CD4-positive, alpha-beta T cell treated with Interleukin-10 for 1 hour (primary cell): ENCODE measurements at places on chromosomes 5 and 9.

GRCh38 chr9:23379842-23380241, 446.2 kb downstream of the ELAVL2 start:
- DNase-seq, result no peak

DNA sequence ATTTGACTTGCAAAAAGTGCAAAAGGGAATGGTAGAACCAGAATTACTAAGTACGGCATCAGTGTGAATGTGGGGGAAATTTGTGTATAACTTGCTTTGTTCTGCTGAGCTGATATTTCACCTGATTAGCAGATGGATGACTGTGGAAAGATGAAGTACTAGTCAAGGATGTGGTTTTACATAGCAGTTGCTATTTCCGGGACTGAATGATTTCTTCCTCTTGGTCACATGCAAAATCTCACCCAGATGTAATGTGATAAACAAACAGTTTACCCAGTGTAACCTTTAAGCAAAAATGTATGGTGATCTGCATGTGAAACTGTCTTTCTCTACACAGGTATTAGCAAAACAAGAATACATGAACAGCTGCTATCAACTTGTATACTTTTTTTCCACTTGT, 46.1 kb downstream of the DCP2 start:
- DNase-seq, result peak; percentile 70

DNA sequence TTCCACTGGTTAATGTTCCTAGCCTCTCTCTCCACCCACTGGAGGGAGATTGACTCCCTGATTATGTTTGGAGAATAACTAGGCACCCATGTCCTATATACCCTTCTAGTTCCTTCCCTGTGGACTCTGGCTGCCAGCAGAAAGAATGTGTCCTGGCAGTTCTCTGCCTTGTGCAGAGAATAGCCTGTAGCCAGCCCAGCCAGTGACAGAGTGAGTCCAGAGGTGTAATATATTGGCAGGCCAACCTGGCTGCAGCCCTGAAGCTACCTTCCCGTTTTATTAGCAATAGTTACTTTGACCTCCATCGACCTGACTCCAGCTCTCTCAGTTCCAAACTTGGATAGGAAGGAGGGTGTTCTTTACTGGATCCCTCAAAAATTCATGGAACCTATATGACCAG, 8.1 kb downstream of the SETD9 start:
- no peak for DNase-seq

- DNase-seq, result no peak
Observed at GRCh38 chr9:37339923-37340322, 82.6 kb upstream of the GRHPR start.

GRCh38 chr9:86705490-86705889, 241.8 kb downstream of the GAS1 start:
- no peak for DNase-seq

DNA sequence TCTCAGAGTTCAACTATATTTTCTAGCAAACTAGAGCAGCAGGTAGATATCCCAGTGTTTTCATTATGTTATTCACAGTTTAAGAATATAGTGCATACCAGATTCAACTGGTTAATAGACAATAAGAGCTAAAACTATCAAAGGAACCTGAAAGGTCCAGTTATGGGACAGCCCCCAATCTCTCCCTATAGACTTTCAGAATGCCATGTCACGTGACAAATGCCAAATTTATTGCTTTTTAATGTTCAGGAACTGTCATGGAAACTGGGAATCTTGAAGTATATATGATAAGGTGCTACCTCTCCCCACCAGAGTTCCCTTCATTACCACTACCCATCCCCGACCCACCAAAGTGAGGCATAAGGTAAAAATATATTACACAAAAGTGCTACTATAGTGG, 629.0 kb upstream of the SEMA6A start:
- no peak for DNase-seq

GRCh38 chr9:98191181-98191608, 1.2 kb downstream of the CORO2A start:
- DNase-seq, result no peak

DNA sequence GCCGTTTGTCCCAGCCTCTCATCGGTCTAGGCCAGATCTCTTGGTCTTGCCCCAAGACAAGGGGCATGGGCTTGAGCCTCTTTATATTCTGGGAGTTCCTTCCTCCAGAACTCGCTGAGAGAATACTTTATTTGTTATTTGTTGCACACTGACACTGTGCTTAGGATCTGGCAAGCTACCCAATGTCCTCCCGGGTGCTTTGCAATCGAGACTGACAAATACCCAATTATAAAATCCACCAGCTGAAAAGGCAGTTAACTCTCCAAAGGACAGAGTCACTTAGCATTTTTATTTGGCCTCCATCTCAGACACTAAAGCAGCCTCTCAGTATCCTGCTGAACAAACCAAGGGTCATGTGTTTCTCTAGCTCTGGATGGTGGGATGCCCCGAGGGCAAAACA, 500.2 kb upstream of the DAP start:
- DNase-seq, result no peak

- DNase-seq, result no peak
Observed at GRCh38 chr5:92372766-92373165, 989.6 kb upstream of the ARRDC3 start.

DNA sequence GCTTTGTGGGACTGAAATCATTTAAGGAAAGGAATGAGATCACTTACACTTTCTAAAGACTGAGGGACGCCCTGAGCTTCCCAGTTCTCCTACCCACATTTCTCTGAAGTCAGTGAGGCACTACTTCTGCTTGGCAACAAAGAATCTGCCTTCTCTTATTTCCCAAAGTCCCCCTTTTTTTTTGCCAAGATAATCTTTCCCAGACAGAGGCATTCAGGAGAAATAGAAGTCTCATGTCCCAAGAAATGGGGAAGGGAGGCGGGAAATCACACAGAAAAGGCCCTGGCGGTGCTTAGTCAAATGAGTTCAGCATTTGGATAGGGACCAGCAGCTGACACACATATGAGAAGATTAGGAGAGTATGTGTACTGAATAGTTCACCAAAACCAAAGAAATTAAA, 159.7 kb downstream of the MUSK start:
- no peak for DNase-seq

DNA sequence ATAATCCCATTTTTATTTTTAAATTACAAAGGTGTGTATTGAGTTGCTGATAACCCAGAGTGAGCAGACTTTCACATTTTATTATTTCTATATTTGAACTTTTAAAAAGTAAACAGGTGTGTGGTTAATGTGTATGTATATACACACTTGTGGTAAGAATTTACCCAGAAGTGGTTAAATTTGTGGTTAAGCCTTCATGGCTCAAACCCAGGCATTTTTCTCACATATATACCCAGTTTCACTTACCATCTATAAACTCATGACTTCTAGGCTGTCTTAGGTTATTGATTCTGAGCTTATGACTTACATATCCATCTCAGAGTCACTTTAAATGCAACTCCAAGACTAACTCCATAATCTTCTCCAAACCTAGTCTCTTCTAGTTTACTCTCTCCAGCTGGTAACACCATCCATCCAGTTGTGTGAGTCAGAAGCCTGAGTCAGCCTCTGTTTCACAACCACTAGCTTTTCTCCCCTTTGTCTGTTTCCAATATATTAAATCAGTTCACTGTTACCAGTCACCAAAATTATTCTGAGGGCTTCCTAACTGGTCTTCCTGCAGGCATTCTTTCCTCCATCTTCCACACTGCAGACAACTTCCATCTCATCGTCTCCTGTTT, 20.2 kb downstream of the ZBED3 start:
- DNase-seq, result no peak

DNA sequence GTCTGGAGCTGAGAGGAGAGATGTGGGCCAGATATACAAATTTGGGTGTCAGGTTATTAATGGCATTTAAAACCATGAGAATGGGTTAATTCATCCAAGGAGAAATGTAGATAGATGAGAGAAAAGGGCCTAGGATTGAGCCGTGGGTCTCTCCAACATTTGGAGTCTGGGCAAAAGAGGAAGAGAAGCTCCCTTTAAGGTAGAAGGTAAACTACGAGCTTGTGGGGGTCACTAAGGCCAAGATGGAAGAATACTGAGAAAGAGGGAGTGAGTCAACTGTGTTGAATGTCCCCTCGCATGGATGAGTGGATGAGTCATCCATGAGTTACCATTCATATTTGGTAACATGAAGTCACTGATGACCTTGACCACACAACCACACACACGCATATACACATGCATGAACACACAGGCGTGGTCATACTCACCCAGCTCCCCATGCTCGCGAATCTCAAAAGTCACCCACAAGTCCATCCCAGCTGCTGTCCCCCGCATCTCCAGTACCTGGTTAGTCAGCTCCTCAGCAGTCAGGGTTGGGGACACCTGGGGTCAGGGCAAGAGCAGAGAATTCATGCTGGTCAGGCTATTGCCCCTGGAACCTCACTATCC, 6.8 kb upstream of the FCHSD1 start:
- no peak for DNase-seq

DNA sequence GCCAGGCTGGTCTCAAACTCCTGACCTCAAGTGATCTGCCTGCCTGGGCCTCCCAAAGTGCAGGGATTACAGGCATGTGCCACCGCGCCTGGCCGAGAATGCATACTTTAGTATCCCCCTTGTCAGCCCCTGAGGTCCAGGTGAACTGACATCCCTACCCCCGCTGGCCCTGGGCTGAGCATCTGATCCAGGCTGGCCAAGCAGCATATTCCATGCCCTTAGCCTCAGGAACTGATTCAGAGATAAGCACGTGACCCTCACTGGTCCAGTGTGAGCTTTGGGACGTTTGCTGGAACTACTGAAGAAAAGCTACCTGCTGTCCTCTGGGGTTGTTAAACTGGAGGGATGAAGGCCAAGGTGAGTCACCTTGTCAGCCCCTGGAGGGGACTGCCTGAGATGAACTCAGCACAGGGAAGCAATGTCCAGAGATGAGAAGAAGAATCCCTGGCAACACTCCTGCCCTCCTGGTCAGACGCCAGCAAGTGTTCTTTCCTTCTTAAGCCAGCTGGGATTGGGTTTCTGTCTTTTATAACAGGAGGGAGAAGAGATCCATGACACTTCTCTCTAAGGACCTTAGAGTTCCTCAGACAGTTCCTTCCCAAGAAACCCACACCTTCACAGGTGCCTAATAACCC, 59.1 kb upstream of the FBXW11 start:
- no peak for DNase-seq

- DNase-seq, result no peak
Observed at GRCh38 chr5:138625134-138625533, 49.9 kb upstream of the HSPA9 start.

GRCh38 chr5:115948091-115948534, 14.2 kb upstream of the LVRN start:
- no peak for DNase-seq

GRCh38 chr9:16266648-16267276, 603.7 kb downstream of the BNC2 start:
- DNase-seq, result no peak
